ENCODE measurements at places on chromosomes 16 and 17.
A peak's percentile ranks its signal among the peaks of the same experiment; 100 is the strongest.

DNA sequence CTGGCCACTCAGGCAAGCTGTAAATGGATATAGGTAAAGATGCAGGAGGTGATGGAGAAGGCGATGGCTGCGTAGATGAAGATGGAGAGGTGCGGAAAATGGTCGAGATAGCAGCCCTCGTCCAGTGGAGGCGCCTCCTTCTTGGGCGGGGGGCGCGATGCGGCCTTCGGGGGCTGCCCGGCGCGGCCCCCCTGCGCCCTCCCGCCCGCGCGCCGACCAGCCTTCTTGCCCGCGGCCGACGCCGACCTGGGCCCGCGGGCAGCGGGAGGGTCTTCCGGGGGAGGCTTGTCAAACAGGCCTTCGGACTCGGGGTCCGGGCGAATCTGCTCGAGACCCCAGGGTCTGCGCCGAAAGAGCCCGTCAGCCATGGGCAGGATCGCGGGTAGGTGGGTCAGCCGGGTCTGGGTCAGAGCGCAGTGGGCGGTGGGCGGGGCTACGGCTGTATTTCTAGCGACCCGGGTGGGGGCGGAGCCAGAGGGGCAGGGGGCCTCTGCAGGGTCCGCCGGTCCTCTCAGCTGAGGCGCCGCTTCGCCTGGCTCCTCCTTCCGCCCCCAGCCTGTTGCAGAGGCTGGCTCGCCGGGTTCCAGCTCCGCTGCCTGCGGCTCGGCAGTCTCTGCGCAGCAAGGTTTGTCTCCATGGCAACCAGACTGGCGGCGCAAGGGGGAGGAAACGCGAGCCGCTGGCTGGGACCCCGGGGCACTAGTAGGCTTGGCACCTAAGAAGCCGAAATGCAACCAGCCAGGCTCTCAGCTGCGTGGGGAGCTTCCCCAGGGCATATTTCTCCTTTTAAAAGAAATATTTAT lies 14.4 kb downstream of the MIS12 start:
- DNase-seq, result no peak

GRCh38 chr17:18967916-18968315 lies 16.0 kb downstream of the SLC5A10 start:
- peak; percentile 46 for DNase-seq

- DNase-seq, result no peak
Observed at GRCh38 chr17:35148144-35148543, 527 bp downstream of the UNC45B start.

- no peak for DNase-seq
Observed at GRCh38 chr16:64397945-64398508, 723.8 kb downstream of the CDH11 start.

- no peak for DNase-seq
Observed at GRCh38 chr16:80463326-80463725, 77.5 kb upstream of the DYNLRB2 start.

DNA sequence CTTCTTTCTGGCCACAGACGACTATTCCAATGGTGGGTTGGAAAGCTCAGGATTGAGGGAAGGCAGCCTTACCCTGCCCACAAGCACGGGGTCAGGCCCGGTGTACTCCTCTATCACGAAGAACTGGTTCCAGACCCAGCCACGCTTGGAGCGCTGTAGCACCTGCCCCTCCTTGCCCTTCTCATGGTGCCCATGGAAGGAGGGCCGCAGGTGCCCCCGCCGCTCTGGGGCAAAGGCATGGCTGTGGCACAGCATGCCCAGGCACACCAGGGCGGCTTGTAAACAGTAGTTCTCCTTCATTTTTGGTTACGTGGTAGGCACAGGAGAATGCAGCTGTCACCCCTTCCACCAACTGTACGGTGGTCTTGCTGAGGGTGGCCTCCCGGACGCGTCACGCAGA lies 117.3 kb downstream of the CDH11 start:
- no peak for DNase-seq

GRCh38 chr17:50200457-50201275 lies 765 bp downstream of the COL1A1 start:
- peak; percentile 88 for DNase-seq
